ENCODE measurements at places on chromosomes 7 and 10.

DNA sequence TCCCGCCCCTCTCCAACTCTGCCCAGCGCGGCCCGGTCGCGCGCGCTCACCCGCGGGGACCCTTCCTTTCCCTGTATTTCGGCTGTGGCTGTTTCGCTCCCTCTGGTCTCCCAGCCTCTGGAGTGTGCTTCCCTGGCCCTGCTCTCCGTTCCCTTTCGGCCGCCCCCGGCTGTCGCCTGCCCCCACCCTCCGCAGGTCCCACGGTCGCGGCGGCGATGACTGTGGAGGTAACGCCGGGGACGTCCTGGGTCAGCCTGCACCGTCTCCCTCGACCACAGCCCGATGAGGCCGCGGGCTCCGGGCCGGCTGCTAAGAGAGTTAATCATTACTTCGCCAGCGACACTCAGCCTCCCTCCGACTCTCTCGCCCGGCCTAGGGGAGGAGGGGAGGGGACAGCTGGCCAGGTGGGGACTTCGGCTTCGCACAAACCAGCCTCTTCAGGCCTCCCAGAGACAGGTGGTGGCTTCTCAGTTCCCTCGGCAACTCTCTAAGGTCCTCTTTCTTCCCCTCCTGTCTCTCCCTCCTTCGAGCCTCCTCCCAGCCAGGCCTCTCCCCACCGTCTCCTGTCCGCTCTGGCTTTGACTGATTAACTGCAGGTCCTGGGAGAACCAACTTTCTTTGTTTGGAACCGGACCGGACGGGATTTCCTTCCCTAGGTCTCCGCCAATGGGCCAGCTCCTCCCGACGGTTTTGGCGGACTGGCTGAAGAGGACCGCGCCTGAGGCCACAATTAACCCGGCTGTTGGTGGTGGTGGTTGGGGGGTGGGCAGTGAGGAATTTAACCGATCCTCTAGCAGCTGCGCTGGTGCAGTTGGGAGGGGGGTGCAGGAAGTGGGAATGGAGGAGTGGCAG is 5.6 kb upstream of the PAX2 start:
- DNase-seq = no peak

GRCh38 chr10:118800920-118801319 is 46.1 kb upstream of the CACUL1 start:
- DNase-seq = no peak

DNA sequence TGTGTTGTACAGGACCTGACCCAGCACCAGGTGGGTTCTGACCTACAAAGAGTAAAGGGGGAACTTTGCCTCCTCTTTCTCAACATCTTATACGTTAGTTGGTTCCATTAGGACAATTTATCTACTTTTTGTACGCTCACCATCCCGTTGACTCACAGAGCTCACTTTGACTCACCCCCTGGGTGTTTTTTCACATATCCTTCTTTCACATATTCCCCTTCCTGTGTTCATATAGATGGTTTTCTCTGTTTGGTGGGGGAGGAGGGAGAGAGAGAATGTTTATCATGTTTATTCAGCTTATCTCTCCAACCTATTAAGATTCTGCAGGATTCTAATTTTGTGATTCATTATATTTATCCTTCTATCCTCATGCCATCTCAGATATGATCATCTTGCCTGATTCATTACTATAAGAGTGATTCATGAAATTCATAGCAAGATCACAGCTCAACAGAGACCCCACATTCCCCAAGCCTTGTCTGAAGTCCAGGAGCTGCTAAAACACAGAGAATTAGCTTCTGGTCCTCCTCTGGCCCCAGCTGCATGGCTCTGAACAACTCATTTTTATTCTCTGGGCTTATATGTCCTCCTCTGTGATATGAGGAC is 37.2 kb downstream of the PRSS2 start:
- DNase-seq = no peak

DNA sequence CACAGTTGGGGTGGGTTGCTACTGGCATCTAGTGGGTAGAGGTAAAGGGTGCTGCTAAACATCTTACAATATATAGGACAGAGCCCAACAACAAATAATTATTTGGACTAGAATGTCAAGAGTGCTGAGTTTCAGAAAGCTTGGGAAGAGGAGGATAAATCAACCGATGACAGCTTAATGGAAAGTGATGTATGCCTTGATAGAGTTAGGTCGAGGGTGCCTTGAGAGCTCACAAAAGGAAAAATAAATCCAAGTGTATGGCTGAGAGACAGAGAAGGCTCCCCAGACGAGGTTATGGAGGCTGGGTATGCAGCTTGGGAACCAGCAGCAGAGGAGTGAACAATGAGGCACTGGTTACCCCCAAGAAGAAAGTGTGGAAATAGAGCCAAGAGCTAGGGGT is 211.1 kb downstream of the HDAC9 start:
- no peak for DNase-seq

DNA sequence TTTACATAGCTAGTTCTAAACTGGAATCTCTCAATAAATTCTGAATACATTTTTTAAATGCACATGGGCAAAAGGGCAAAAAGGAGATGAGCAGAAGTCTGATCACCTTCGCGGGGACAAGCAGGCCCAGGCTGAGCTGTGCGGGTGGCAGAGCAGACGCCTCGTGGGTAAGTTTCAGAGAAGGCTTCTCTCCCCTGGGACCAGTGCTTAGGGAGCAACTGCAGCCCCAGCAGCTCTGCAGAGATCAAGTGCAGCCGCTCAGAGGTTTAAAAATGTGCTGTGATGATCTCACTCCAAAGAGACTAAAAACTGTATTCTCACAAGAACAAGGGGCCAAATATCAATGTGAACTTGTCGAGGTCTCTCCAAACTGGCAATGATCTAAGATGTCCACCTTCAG is 264.3 kb upstream of the RNF32 start:
- no peak for DNase-seq

DNA sequence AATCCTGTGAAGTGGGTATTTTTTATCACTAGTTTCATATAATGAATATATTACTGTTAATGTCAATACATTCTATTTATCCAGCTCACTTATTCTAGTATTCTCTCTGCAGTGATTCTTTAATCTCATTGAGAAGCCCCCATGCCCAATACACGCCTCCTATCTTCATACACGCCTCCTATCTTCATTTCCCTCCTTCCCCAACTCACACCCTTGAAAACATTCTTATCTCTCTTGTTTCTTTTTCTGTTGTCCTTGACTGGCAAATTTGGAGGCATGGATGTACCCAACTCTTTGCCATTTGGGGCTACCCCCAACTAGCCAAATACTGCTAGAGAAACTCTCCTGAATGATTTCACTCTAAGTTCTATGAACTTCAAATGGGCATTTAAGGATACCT is 40.5 kb downstream of the ST8SIA6 start:
- DNase-seq = no peak

GRCh38 chr10:102595897-102596296 is 48.4 kb upstream of the TRIM8 start:
- no peak for DNase-seq

DNA sequence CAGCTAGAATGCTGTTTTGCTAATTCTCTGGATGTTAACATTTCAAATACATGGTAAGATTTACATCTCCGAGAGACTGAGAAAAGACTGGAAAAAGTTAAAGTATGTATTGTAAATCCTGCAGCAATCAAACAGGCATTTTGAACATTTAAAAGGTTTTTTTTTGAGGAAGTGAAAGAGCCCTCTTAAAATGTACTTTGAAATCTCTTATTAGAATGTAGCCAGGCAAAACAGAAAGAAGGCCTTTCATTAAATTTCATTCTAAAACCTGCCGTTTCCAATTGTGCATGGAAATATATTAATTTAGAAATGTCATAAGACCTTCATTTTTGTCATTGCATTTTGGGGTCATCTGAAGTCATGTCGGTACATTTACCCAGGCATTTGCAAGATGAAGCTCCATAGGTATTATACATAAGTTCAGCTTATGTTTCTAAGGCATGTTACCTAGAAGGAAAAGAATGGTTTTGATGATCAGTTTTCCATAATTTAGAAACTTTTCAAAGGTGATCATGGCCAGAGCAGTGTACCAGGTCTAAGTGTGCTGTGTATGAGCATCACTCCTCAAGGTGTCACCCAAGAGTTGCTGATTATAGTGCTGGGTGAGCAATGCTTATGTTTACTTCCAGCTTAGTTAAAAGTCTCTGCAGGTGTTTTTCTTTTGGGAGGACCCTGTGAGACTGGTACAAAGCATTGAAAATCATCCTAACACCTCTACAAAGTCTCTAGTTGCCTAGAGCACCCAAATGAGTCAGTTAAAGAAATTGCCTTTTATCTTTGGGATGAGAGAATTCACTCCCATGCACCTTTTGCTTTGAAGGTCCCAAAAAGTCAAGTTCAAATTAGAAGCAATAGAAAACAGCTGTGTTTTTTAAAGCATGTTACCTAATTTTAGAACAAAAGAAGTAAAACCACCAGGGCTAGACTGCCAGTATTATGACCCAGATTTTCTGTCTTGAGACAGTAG is 7.1 kb downstream of the ZNF736 start:
- no peak for DNase-seq

Measured in BJ (cell line).